ENCODE measurements at places on chromosomes 1 and 21. TPM values are rescaled to one million over a fixed set of nuclear protein-coding genes. Genes with fewer than 3 reads are reported as not detected.

The CFHR5 gene
- not detected for total RNA-seq

The EPS8L3 gene
- total RNA-seq = not detected

The AGO3 gene
- total RNA-seq = 48.1 TPM

The RHD gene
- not detected for total RNA-seq

The S1PR1 gene
- 51.3 TPM for total RNA-seq

The C4BPB gene
- 0.94 TPM for total RNA-seq

The LEMD1 gene
- not detected for total RNA-seq

The LCA5L gene
- 1.8 TPM for total RNA-seq

The CCDC185 gene
- total RNA-seq = not detected

The OTUD7B gene
- 36.0 TPM for total RNA-seq

The HSD3B1 gene
- total RNA-seq = not detected

The CCDC181 gene
- total RNA-seq = 0.48 TPM

The OLIG2 gene
- not detected for total RNA-seq

The HENMT1 gene
- total RNA-seq = 3.9 TPM

The ADAM30 gene
- not detected for total RNA-seq

The CLCA4 gene
- total RNA-seq = 0.18 TPM

The POGZ gene
- 144 TPM for total RNA-seq

The ZBTB21 gene
- 21.8 TPM for total RNA-seq

The GBP6 gene
- not detected for total RNA-seq

The FCGR3B gene
- 6.3 TPM for total RNA-seq

The CYP4A22 gene
- 0.18 TPM for total RNA-seq

The CD1E gene
- not detected for total RNA-seq

The LCE3E gene
- not detected for total RNA-seq

The ENAH gene
- 415 TPM for total RNA-seq

The FBXO42 gene
- 32.5 TPM for total RNA-seq

The COL11A1 gene
- total RNA-seq = 0.29 TPM

The RNU1-4 gene
- total RNA-seq = 8,154 TPM

The EDARADD gene
- total RNA-seq = 0.58 TPM

The S100A1 gene
- total RNA-seq = 0.69 TPM

The IGSF9 gene
- total RNA-seq = 0.30 TPM

The NUF2 gene
- total RNA-seq = 0.49 TPM

The RIMKLA gene
- total RNA-seq = 0.06 TPM

The CDA gene
- total RNA-seq = 5.3 TPM

The CD5L gene
- total RNA-seq = not detected

The KCNK2 gene
- 4.8 TPM for total RNA-seq

The SH2D2A gene
- 2.7 TPM for total RNA-seq

The TRNAU1AP gene
- total RNA-seq = 19.8 TPM

The SV2A gene
- total RNA-seq = 20.5 TPM

The CLIC6 gene
- total RNA-seq = 7.7 TPM

The PLEKHA6 gene
- 19.6 TPM for total RNA-seq

The ORC1 gene
- total RNA-seq = 0.96 TPM

The RAB3GAP2 gene
- total RNA-seq = 43.5 TPM

The ANGPTL1 gene
- 24.2 TPM for total RNA-seq

The PRKAB2 gene
- total RNA-seq = 21.1 TPM

The CLCNKB gene
- total RNA-seq = 0.39 TPM

The NR1I3 gene
- not detected for total RNA-seq

The DHRS3 gene
- total RNA-seq = 117 TPM

The OR2L8 gene
- total RNA-seq = 0.69 TPM

The PLA2G4A gene
- 11.8 TPM for total RNA-seq

The CDCA8 gene
- 0.71 TPM for total RNA-seq

The TMEM222 gene
- 27.4 TPM for total RNA-seq

Measured in aorta (tissue), 5 donors.